ENCODE measurements at places on chromosomes 2 and 18.

DNA sequence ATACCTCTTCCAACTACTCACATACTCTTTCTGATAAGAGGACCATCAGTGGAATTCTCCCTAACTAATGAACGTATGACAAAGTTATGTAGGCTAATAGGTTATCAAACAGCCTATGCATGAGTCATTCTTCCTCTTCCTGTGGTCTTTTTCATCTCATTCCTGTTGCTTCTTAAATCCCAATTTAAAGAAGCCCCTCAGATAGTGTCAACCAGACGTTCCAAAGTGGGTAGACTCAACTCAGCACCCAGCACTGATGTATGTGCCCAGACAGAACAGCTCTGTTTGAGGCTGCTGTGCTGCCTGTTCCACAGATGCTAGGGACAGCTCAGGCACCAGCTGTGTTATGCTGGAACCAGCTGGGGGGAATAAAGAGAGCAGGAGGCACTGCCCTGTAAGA lies 52.6 kb downstream of the CXCR4 start:
- DNase-seq: no peak

DNA sequence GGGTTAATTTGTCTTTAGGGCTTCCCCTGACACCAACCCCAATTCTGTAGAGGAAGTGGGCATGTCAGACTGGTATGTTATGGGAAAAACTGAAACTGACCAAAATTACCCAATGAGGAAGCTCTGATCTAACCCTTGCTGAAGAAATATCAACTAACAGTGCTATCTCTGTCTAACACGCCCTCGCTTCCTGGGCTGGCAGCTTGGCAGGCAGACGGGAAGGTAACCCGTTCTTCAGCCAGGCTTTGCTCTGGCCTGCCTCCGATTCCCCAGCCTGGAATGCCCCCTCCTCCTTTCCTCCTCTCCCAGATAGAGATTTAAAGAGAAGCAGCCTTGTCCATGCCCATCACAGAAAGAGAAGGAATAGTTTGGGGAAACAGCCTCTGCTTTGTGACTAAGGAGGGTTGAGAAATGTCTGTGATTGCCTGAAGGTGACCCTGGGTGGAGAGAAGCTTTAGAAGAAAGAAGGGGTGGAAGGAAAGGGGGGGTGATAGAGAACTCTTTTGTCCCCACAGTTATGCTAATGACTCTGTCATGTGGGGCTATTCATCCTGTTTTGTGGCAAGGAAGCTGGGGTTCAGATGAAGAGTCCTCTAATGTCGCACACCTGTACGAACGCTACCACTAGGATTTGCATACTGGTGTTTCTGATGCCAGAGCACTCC lies 15.4 kb downstream of the HK2 start:
- no peak for DNase-seq

GRCh38 chr2:28172114-28172898 lies 220.4 kb upstream of the FOSL2 start:
- DNase-seq: no peak

- DNase-seq: no peak
Observed at GRCh38 chr2:16744521-16744920, 78.9 kb upstream of the CYRIA start.

- no peak for DNase-seq
Observed at GRCh38 chr2:238956676-238957075, 108.8 kb downstream of the TWIST2 start.

- DNase-seq: no peak
Observed at GRCh38 chr2:119548516-119549120, 4.4 kb downstream of the CFAP221 start.

All from frontal cortex (tissue), 4 donors.